ENCODE measurements at places on chromosomes 7 and 10. TPM values are rescaled to one million over a fixed set of nuclear protein-coding genes. Genes with fewer than 3 reads are reported as not detected.

Gene OR2A12
- total RNA-seq: not detected

Gene DRGX
- not detected for total RNA-seq

Gene GRID2IP
- 0.28 TPM for total RNA-seq

DNA sequence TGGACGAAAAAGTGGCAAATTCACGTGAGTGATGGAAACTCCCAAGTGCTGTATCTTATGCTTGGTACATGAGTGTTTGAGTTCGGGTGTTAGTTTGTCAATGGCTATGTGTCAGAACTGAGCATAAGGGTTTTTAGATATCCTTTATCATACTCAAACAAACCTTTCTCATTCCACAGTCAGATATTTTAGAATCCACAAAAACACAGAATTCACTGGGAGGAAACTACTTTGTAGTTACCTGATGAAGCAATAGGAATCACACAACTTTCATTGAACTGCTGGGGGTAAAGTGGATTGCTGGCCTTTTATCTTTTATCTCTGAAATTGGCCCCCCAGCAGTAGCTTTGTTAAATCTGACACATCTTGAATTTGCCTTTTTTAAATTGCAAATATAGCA lies 64.0 kb downstream of the DKK1 start:
- no peak overlapping the region for H3K4me3 ChIP-seq
- DNase-seq: no peak
- H3K4me1 ChIP-seq: no peaks in the 10 kb centered on the region
- no peak overlapping the region for H3K27ac ChIP-seq

DNA sequence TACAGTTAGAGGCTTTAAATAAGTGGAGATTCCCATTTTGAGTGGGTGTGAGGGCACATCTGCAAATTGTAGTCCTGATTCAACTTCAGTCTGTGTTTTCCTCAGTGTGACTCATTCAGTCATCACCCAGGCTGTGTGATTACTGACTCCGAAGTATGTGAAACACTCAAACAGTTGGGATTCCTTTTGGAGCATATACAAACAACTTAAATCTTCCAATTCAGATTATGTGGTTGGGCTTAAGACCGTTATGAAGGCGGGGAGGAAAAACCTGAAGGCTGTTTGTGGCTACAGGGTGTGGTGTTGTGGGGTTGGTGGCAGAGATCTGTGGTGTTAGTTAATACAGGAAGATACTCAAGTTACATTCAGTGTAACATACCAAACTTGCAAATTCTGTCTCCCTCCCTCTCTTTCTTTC lies 259.7 kb upstream of the FERD3L start:
- H3K4me1 ChIP-seq: no peaks in the 10 kb centered on the region
- no peaks in the 10 kb centered on the region for H3K36me3 ChIP-seq
- no peaks in the 10 kb centered on the region for H3K27me3 ChIP-seq
- DNase-seq: no peak

GRCh38 chr10:90462749-90463470 lies 394.9 kb downstream of the HTR7 start:
- H3K4me3 ChIP-seq: no peak overlapping the region
- H3K27me3 ChIP-seq: no peaks in the 10 kb centered on the region
- no peak overlapping the region for H3K27ac ChIP-seq
- no peaks in the 10 kb centered on the region for H3K36me3 ChIP-seq
- no peak for DNase-seq
- no peaks in the 10 kb centered on the region for H3K4me1 ChIP-seq

All from activated naive CD8-positive, alpha-beta T cell treated with anti-CD3 and anti-CD28 coated beads, Interleukin-2, amount 10 ng/mL, durations not matched to agents 7 days and 5 days (primary cell).